ENCODE measurements at places on chromosomes 12 and 14. TPM values are rescaled to one million over a fixed set of nuclear protein-coding genes. Genes with fewer than 3 reads are reported as not detected.

Gene DACT1
- polyA plus RNA-seq, result 5.3 TPM

Gene ZBTB39
- 2.2 TPM for polyA plus RNA-seq

Gene LRIG3
- polyA plus RNA-seq, result 14.7 TPM

Gene UNG
- polyA plus RNA-seq, result 28.6 TPM

Gene RCOR1
- 8.8 TPM for polyA plus RNA-seq

Gene OR4E2
- polyA plus RNA-seq, result not detected

Gene SLC17A8
- not detected for polyA plus RNA-seq

Gene KRT76
- not detected for polyA plus RNA-seq

Gene CRIP1
- polyA plus RNA-seq, result 122 TPM

Gene SLC10A1
- polyA plus RNA-seq, result not detected

Gene SLC16A7
- 3.3 TPM for polyA plus RNA-seq

Gene GLIPR1L1
- not detected for polyA plus RNA-seq

Gene CCDC175
- not detected for polyA plus RNA-seq

Gene KIF5A
- polyA plus RNA-seq, result 0.04 TPM

Gene CFAP251
- 0.46 TPM for polyA plus RNA-seq

Gene PRH2
- polyA plus RNA-seq, result not detected

Gene EIF5
- polyA plus RNA-seq, result 48.7 TPM

Gene RHEBL1
- polyA plus RNA-seq, result 2.6 TPM

Gene CCNB1IP1
- polyA plus RNA-seq, result 40.7 TPM

Gene EFCAB11
- 2.8 TPM for polyA plus RNA-seq

Gene DENND5B
- polyA plus RNA-seq, result 4.9 TPM

Gene SERPINA12
- polyA plus RNA-seq, result not detected

Gene MORN3
- polyA plus RNA-seq, result 0.15 TPM
